Activated T-cell treated with anti-CD3 and anti-CD28 coated beads for 48 hours (primary cell): ENCODE measurements at places on chromosomes 12 and 14.

GRCh38 chr12:71157601-71158233 is at the start of gene TSPAN8:
TSS of gene TSPAN8 (minus strand) at chr12:71157999. CDS start at chr12:71157678, 321 bp downstream.
- no peak for DNase-seq

- DNase-seq = no peak
These were observed 68.9 kb downstream of the FGD4 start for GRCh38 chr12:32467959-32468863.

DNA sequence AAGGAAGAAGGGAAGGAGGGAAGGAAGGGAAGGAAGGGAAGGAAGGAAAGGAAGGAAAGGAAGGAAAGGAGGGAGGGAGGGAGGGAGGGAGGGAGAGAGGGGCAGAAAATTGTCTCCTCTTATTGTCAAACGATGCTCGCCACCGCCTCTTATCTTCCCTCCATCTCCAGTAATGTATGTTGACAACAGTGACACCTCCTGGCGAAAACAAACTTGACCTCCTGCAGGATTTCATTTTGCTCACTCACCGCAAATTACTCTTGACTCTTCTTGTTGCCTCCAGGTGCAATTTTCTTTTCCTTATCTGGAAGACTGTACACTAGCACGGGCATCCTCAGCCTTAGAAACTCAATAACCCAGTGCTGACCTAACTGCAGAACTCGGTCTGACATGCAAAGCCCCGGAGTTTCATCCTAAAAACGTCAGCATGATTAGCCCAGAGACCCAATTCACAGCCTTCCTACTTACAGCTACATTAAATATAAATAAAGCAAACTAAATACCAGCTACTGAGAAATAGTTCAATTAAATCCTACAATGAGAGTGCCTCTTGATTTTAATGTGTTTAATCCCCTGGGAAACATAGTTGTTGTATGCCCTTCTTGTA is 512.4 kb upstream of the TMPO start:
- DNase-seq = peak; percentile 15

GRCh38 chr12:45166056-45166455 is 49.8 kb upstream of the ANO6 start:
- DNase-seq = no peak

DNA sequence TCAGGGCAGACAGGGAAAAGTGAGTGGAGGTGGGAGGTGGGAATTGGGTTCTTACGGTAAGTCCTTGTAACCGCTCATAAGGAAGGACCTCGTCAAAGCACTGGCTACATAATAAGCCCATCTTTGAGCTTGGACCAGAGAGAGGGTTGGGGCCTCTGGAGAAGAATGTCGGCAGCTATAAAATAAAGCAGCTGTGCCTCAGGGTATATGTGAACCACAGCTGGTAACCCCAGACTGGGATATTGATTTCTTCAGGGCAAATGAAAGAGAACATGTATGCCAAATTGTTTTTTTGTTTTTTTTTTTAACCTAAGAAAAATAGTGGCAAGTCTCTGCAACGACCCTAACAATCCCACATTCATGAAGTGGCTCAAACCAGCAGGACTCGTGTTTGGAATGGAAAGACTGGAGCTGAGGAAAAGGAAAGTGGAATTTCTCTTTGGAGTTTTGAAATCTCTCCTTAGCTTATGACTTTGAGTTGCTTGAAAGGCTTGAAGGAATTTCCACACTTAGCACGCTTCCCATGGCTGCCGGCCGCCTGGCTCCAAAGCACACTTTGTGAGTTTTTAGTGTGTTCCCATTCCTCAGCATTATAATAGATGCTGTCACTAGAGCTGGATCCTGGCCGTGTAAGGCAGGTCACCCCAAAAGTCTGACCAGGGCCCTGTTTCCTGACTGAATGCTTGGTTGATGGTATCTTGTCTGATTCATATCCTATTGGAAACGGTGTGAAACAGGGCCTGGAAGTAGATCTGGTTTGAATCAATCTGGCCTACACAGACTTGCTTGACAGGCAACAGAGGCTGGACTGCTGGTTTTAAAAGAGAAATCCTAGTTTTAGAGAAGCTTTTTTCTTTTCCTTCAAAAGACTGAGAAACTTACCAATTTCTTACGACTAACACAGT is 244.7 kb downstream of the MSRB3 start:
- DNase-seq = no peak

GRCh38 chr12:80977346-80977745 is 39.6 kb upstream of the LIN7A start:
- no peak for DNase-seq

- DNase-seq = no peak
These were observed 18.0 kb downstream of the ACIN1 start for GRCh38 chr14:23076785-23077408.

GRCh38 chr12:52604859-52605258 is 3.6 kb upstream of the KRT72 start:
- no peak for DNase-seq

DNA sequence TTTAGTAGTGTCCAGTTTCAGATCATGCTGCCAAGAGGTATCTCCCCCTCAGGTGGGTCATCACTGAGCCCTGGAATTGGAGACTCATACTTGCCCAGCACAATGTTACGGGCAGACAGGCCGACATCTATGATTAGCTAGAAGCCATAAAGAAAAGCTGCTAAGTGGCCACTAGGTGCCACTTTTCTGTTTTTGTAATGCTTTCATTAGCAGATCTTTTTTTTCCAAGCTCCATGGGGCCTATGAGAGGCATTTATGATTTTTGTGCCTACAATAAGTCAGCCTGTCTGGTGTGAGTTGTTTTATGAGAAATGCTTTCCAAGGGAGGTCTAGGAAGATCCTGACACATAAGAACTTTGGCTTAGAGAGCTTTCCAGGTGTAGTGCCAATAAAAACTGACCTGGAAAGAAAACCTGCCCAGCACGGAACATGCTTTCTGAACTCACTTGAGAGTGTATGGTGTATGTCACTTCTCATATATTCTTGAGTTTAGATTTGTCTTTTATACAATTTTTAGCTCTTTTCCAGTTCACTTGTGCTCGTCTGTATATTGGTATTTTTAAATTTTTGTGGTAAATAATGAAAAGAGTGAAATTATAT is 21.8 kb upstream of the SMCO2 start:
- DNase-seq = no peak

DNA sequence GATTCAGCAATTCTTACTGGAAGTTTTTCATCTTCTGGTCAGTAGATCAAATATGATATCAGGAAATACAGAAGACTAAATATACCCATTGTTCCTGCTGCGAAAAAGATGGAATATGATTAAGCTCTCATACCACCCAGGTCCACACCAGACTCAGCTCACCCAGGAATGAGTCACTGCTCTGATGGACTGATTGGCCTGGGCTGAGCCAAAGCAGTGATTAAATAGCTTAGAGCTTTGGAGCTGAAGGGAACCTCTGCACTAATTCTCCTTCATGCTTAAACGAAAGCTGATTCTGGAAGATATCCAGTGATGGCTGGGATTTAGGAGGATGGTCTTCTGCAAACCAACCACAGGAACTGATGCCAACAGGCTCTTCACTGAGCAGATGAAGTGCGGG is 62.0 kb upstream of the SYT1 start:
- no peak for DNase-seq

DNA sequence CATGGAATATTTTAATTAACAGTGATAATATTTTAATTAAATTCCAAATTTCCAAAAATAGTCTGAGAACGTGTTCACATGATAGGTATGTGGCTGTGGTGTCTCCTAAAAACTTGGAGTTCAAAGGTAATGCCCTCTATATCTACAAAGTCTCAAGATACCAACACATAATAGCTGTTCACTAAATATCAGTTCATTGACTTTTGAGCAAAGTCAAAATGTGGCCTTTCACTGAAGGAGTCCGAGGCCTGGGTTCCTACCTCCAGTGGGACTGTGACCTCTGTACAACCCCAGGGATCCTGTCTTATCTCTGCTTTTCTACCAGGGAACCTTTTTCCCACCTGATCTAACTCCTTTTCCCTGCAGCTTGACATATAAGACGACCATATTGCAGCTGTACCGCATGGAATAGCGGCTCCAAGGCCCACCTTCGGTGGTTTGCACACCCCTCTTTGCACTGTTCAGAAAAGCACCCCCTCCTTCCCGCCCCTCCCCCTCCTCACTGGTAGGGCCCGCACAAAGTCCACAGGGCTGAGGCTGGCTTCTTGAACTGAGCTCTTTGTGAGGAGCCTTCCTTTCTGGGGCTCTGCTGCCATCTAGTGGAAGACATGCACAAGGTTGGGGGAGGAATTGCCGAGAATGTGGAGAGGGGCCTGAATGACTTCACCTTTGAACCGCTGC is 3.1 kb downstream of the CCND2 start:
- peak; percentile 79 for DNase-seq

GRCh38 chr14:55248411-55248810 is 22.8 kb upstream of the FBXO34 start:
- DNase-seq = no peak

DNA sequence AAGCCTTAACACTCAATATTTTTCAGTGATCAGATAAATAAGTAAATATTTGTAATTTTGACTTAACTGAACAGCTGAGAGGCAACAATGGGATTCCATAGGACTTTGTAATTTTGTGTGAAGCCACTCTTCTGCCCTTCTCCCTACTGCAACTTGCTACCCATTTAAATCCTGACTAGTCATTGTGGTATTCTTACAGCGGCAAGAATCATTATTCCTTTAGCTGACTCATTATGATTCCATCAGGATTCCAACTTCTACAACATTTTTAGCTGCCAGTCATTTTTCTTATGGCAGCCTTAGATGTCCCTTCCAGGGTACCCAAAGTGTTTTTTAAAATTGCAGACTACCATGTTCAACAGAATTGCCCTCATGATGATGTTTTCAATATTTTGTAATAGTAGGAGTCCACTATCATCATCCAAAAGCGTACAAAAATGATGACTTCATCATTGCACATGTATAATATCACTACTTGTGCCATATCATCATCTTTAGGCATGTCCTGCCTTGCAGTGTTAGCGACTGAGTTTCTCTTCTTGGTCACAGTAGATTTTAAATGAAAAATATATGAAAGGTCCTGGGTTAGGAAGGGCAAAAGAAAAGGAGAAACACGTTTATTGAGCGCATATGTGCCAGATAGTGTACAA is 5.1 kb upstream of the MAGOHB start:
- DNase-seq = no peak

DNA sequence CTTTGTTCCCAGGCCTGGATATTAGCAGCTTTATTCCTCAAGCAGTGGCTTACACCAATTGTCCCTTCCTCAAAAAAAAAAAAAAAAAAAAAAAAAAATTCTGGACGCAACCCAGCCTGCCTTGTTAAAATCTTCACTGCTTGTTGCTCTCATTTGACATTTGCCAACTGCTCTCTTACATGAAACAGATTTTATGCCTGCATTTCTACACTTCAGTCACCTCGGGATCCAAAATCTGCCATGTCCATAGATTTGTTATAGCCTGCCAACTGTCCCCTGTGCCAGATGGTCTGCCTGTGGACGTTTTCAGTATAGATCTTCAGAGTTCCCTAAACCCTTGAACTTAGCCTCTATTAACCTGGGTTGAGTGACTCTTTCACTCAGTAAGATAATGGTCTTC is 651.5 kb downstream of the FSCB start:
- no peak for DNase-seq

DNA sequence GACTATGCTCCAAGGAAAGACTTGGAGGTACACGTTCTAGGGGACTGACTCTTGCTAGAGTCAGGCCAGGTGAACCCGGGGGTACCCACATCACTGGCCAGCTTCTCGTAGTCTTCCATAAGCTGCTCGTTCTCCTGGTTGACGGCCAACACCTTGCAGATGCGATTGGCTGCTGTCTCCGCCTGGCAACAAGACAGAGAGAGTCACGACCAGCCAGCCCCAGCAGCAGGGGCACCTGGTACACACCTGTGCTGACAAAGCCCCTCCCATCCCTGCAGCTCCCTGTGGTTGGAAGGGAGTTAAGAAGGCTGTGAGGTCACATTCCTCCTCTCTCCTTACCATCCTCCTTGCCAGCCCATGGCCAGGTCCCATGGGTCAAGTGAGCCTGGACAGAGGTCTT is 85.5 kb downstream of the ACTN1 start:
- no peak for DNase-seq

DNA sequence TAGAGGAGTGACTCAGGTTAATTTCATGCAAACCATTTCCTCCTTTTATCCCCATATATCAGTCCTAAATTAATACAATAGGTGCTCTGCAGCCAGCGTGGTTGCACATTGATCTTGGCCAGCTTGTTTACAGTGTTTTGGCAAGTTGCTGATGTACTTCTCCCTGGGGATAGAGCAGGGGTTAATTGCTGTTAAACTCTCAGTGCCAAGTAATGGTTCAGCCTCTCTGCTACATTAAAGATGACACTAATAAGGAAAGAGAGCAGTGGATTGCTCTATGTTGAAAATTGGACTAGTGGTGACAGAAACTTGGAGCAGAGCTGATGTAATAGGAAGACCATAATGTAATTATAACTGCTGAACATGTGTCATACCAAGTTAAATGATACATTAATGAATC is 717.5 kb downstream of the RERGL start:
- no peak for DNase-seq

GRCh38 chr14:56002342-56002741 is 115.9 kb upstream of the PELI2 start:
- DNase-seq = no peak

- DNase-seq = no peak
These were observed 71.4 kb downstream of the MNAT1 start for GRCh38 chr14:60805841-60806430.

GRCh38 chr14:65826946-65827345 is 414.4 kb downstream of the FUT8 start:
- DNase-seq = no peak

DNA sequence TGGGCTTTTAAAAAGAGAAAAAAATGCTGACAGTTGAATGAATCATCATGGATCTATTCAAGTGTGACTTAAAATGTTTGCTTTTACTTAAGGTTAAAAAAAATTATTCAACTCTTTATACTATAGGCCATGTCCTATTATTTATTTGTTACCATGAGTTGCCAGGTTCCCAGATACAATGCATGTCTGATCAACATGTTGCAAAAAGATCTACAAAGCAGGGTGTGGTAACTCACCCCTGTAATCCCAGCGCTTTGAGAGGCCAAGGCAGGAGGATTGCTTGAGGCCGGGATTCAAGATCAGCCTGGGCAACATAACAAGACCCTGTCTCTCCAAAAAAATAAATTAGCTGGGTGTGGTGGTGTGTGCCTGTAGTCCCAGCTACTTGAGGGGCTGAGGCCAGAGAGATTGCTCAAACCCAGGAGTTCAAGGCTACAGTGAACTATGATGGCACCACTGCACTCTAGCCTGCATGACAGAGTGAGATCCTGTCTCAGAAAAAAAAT is 460.8 kb downstream of the BCAT1 start:
- no peak for DNase-seq
